Cardiac fibroblast (primary cell): ENCODE measurements at places on chromosomes 5 and 9.

DNA sequence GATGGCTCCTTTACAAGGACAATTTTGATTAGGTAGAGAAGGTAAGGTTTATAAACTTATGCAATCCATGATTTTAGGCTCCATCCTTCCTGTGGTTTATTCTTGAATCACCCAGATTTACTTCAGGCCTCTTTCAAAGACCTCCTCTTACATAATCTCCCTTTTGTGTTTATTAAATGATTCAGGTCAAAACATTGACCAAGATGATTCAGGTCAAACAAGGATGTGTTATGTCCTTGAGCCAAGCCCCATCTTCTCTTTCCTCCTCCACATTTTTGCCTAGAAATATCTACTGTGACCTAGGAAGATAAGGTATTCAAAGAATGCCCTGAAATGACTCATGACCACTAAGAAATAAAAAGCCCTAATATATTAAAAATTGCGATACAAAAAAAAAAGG is 31.8 kb upstream of the TLR4 start:
- DNase-seq: peak; percentile 30

DNA sequence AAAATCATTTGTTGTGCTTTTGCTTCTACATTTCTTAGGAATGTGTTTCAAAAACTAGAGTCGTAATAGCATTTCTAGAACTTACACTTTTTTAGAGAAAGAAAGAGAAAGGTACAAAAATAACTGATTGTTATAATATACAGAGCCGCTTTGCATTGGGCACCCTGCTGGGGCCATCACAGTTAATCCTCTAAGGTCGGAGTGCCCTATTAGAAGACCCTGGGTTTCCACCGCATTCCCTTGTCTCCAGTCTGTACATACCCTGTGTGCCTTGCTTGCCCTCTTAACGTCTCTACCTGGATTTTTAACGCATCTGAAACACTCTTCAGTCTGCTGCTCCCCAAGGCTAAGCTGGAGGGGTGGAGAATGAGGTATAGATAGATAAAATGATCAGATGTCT is 1.3 kb downstream of the MARVELD2 start:
- DNase-seq: no peak

DNA sequence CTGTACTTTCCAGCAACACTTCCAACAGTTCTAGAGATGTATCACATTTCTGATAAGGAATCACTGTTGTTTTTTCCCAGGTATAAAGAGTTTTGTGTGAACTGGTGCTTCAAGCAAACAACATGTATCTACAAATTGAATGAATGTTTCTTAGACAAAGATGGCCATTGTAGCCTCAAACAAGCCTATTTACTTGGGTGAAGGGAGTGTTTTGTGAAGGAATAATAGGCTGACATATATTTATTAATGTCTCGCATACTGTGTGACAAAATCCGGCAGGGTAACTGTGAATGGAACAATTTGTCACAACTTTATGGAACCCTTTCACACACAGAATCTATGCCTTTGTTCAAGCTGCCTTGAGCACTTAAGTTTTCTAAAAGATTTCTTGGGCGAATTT is 24.8 kb upstream of the DAB2 start:
- DNase-seq: no peak

DNA sequence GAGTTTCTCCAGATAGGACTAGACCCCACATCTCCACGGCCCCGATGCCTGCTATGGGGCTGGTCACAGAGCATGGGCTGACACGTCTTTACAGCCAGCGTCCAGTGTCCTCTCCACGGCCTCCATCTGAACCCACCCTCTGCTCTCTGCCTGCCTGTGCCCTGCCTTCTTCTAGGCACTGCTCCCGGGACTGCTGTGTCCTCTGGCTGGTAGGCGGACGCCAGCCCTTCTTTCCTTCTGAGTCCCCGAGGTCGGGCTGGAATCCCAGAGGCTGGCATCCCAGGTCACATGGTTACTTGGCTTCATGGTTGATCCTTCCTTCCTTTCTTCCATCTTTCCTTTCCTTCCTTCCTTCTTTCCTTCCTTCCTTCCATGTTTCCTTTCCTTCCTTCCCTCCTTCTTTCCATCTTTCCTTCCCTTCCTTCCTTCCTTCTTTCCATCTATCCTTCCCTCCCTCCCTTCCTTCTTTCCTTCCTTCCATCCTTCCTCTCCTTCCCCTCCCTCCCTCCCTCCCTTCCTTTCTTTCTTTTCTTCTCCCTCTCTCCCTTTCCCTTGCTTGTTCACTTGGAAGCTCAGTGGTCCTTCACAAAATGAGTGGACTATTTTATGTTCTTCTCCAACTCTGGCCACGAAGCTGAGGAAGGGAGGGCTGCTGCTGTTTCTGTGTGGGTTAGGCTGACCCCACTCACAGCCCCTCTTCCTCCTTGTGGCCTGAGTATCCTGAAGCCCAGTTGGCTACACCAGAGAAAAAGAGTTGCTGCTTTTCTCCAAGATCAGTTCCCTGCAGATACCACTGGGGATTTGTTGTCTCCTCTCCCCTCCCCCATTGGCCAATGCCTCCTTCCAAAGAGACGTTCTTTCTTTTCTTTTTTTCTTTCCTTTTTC is 66.8 kb upstream of the NEURL1B start:
- DNase-seq: no peak

DNA sequence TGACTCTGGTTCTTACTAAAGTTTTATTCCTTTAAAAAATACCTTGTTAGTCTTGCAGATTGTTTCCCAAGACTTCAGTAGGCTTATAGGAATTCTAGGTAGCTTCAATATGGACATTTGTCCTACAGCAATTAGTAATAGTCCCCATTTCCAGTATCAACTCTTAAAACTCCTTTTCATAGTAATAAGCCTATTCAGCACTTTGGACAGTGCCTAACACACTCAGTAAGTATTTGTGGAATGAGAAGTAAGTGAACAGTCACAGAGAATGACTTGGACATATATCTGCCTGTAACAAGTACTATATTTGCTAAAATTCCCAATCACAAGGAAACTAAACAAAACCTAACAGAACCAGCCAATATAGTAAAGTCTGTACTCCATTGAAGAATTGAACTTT is 1291.8 kb upstream of the DMAC1 start:
- no peak for DNase-seq

DNA sequence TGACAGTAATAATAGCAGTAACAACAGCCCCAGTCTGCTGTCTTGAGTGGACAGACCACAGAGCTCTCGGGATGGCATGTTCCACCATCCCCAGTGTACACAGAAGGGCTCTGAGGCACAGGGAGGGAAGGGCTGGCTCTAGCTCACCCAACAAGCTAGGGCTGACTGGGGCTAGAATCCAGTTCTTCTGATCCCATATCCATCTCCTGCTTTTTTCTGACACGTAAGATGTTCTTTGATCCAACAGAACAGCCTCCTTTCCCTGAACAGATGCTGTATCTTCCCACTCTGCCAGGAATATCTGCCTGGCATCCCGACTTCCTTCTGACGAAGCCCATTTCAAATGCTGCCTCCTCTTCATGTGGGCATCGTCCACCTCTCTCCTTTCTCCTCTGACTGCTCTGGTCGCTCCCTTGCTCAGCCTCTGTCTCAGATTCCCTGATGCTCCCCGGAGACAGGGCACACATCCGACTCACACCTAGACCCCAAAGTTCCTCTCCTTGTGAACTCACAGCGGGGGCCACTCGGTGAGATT is 43.6 kb upstream of the CLK4 start:
- DNase-seq: no peak

- peak; percentile 74 for DNase-seq
These were observed 18.7 kb upstream of the TGFBR1 start for GRCh38 chr9:99085949-99086948.
